Stimulated activated CD4-positive, alpha-beta T cell treated with anti-CD3 and anti-CD28 coated beads, Interleukin-2, amount 100 ng/mL, for 24 hours (primary cell): ENCODE measurements at places on chromosomes 6 and 20.
A peak's percentile ranks its signal among the peaks of the same experiment; 100 is the strongest.

GRCh38 chr6:49121970-49122369 lies 341.1 kb downstream of the MMUT start:
- no peak for DNase-seq

GRCh38 chr6:159425421-159425820 lies 256.2 kb downstream of the FNDC1 start:
- DNase-seq, result no peak

DNA sequence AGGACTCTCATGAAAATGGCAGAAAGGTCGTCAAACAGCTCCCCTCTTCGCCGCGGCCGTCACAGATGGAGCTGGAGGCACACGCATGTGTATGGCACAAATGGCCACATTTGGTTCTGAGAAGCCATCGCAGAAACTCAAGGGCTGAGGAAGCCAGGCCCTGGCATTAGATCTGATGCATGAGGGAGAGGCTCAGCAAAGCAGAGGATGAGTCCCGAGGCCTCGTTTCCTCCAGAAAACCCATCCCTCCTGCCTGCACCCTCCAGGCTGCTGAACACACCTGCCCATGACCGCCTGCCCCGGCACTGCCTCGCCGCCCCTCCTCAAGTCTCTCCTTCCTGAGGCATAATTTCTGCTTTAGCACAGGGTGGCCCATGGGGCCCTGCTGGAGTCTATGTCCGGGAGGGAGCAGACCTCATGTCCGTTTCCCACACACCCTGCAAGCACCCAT lies 240.3 kb downstream of the DLL1 start:
- DNase-seq, result no peak

DNA sequence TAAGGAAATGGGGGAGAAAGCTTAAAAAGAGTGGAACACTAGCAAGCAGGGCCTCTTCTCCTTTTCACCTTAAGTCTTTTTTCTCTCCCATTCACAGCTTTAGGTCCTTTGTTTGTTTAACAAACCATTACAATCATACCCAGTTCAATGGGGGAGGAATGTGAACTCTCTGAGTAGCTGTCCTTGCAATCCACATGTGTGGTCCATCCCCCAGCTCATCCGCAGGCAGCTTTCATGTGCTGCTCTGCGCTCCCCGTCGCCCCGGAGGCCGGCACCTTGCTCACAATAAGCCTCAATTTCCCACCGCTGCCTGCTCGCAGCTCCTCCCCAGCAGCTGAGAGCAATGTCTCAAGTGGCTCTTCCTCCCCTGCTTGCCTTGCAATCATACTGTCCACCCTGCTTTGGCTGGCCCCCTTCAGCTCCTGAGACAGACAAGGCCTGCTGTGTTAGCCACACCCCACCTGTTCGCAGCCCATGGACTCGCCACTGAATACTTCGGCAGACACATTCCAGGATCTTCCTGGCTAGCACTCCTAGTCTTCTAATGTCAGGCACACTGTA lies 49.1 kb downstream of the PLAGL1 start:
- DNase-seq, result no peak

DNA sequence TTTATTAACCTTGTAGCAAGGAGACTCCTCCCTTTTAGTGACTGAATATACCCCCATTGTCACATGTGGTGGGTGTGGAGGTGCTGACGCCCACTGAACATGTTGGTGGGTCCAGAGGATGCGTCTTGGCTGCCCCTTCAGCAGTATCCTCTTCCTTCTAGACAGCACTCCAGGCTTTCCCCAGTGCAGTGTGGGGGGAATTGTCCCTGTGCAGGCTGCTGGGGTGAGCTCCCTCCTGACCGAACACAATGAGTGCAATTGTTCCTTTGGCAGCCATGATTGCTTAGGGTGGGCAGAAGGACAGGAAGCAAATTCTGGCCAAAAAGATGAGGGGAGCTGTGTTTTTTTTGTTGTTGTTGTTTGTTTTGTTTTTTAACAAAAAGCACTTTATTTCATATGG lies 209.3 kb upstream of the PDE10A start:
- DNase-seq, result no peak

- no peak for DNase-seq
These were observed 58.7 kb upstream of the PHACTR1 start for GRCh38 chr6:12657884-12658283.

DNA sequence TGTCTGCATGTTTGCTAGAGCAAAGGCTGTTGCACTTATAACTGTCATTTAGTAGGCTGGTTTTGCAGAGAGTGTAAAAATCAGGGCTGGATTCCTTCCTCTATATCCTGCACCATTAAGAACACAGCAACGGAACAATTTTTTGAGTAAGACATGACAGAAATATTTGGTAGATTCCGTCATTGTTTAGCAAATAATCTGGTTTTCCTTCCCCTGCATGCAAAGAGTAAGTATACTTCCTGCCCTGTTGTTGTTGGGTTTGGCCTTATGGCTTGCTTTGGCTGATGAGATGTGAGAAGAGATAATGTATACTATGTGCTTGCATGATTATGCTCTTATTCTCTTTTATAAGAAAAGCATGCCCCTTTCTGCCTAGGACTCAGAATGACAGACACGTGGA lies 23.8 kb downstream of the MANEA start:
- no peak for DNase-seq

- no peak for DNase-seq
These were observed 618 bp downstream of the RTN4IP1 start for GRCh38 chr6:106628658-106629102.

DNA sequence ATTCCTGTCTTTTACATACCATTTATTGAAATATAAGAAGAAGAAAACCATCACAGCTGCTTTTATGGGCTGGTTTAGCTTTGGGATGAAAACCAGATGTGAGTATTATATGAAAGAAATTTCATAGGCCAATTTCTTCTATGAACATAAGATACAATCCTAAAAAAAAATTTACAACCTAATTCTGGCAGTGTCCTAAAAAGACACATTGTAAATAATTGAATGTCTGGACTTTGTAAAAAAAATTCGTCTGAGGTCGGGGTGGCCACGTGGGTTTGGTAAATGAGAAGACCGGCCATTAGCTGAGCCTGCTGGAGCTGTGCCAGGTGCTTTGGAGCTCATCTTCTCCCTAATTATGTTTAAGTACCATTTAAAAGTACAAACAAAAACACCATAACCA lies 26.8 kb downstream of the DACT2 start:
- no peak for DNase-seq

GRCh38 chr6:20747991-20748390 lies 213.7 kb downstream of the CDKAL1 start:
- DNase-seq, result no peak

DNA sequence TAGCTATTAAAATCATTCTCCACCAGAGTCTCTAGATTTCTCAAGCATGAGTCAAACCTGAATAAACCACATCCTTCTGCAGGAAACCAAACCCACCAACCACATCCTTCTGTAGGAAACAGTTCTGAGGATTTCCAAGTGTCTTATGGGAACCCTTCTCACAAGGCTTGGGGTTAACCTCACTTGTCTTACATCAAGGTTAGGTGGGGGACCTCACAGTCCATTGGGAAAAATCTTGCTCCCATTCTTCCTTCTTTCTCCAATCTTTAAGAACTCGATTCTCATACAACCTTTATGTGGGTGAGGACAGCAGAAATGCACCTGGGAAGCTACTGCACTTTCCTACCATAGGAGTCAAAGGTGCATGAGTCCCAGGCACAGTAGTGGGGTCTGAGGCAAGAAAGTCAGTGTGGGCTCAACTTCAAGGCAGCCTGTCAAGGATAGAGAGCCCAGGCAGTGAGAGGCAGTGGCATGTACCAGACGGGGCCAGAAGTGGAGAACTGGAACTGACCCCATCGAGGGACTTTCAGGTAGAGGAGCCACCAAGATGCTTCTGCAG lies 114.5 kb downstream of the SLC22A3 start:
- no peak for DNase-seq

DNA sequence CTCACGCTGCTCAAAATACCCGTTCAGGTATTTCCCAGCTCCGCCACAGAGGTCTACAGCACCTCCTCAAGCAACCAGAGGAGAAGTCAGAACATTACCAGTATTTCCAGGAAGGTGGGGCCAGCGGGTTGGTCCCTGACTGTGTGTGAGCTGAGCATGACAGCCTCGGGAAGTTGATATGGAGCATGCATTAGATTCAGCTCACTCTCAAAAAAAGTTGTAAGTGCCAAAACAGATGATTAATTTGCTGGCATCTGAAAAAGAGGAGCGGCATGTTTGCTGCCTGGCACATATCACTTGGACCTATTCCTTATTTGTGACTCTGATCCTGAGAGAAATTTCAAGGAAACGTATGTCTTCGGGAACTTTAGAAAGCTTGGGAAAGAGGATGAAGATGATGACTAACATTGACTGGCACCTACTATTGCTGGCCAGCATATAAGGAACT lies 32.3 kb downstream of the ELOVL2 start:
- DNase-seq, result no peak

DNA sequence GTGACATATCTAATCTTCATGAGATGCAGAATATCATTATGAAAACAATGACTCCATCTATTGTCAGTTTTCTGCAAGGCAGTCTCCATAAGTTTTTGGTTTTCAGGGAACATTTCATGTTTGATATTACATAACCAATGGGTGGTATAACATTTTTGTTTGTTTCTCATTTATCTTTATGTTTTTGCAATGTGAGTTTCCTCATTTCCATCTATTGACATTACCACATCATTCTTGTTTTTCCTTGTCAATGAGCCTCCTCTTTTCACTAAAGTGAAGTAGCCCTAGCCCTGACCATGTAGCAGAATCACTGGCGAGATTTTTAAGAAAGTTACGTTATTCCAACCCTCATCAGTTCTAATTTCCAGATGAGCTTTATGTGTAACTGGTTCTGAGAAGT lies 4.4 kb downstream of the EFHC1 start:
- no peak for DNase-seq

DNA sequence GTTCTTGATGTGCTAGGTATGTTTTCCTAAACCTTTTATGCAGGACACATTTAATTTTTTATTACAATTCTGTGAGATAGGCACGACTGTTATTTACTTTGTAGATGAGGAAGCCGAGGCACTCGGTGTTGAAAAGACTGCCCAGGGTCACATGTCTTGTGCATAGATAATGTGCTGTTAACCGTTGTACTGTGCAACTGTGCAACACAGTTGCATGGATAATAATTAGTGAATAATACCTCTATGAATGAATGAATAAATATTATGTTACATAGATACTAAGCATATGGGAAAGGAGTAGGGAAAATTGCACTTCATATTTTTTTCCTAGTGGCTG lies 60.3 kb upstream of the DEK start:
- no peak for DNase-seq

DNA sequence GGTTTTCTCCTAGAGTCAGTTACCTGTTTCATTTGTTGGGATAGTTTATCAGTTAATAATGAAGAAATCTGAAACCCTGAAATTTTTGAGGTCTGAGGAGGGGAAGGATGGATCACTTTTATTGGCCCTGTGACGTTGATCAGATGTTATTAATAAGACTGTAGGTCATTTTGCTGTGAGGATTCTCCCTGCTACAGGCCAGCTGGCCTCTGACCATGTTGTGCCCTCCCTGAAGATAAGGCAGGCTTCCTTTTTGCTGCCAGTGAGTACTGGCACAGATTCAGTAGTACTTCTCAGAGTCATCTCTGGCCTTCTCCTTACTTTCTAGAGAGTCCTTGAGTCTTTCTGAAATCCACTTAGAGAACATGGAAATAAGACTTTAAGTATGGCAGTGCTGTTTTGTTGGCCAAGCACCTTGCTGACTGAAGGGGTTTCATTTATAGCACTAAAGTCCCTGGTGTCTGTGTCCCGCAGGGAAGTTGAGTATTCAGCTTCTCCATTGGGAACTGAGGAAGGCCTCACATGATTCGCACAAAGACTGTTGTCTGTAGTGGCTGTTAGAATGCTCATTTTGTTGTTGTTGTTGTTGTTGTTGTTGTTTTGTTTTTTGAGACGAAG lies 202.6 kb downstream of the DTNBP1 start:
- no peak for DNase-seq

GRCh38 chr6:36934901-36935300 lies 19.6 kb upstream of the PI16 start:
- no peak for DNase-seq

- DNase-seq, result peak; percentile 54
These were observed 37.9 kb upstream of the FUCA2 start for GRCh38 chr6:143549221-143549948.

DNA sequence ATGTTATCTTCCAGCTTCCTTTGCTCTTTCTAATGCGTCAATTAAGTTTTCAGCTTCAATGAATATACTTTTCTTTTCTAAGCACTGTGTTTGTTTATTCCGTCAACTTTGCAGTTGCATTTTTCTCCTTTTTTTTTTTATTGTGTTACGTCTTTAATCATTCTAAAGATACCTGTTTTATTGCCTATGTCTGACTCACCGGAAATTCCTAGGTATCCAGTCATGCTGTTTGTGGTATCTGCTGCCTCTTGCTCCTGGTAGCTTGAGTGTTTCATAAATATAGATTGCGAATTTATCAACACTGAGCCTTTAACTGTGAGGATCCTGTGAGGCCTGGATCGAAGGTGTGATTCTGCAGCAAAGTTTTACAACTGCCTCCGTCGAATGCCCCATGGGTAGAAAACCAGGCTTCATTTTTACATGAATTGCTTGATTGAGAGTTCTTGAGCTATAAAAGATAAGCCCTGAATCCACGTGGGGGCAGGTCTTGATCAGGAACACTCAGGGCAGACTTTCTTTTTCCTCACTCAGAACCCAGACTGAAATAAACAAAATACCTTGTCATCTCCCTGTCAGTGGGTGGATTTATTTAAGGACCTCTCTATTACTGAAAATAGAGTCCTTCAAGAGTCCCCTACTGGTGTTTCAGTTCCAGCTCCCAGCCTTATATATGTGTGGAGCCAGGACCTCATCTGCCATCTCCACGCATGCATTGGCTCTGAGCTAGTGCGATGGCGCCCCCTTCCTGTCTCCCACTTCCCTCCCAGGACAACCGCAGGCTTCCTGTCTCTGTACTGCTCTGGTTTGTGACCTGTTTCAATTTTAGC lies 60.1 kb upstream of the LRRC1 start:
- no peak for DNase-seq

DNA sequence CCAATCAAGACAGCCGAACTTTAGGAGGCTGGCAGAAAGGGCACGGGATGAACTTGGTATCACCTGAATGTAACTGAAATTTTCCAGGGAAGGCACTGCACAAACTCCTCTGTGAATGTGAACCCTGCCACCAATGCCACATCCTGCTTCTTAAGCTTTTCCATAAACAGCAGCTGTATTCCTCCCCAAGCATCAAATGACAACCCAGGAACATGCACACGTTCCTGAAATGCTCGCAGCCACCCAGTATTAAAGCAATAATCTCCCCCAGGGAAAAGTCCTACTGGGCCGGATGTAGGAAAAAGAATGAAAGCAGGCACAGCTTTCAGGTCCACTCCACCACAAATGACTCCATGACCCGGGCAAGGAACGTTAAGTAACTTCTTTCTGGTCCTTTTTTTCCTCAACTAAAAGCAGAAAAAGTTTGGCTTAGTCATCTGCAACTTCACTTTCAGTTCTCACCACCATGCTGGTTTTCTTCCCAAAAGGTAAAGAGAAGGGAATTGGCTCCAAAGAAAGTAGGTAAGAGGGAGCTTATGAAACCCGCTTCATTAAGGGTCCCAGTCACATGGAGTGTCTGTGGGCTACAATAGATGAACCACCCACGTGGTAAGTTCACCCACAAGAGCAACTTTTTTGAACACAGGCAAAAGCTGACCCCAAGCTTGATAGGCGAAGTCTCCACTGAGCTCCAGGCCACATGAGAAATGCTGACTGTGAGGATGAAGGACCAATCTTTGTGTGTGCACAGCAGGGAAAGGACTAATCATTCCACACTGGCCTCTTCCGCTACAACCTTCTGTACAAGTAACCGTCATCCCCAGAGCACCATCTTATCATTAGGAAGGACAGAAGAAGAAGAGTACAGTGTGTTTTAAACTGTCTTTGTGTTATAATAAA lies 90.1 kb downstream of the HIVEP2 start:
- DNase-seq, result no peak
